Bronchus fibroblast of lung (primary cell): ENCODE measurements at places on chromosomes 1 and 21. TPM values are rescaled to one million over a fixed set of nuclear protein-coding genes. Genes with fewer than 3 reads are reported as not detected.

NR5A2 gene
- total RNA-seq: not detected in 2 replicates

LCE3D gene
- total RNA-seq: not detected in 2 replicates

KDF1 gene
- total RNA-seq: 0.67 and 1.3 TPM in 2 replicates

GPR37L1 gene
- not detected in 2 replicates for total RNA-seq

RASSF5 gene
- 0.50 and 0.89 TPM in 2 replicates for total RNA-seq

AMPD1 gene
- total RNA-seq: not detected in 2 replicates

OR2AK2 gene
- total RNA-seq: not detected in 2 replicates

PLA2G2A gene
- total RNA-seq: not detected in 2 replicates

KRTAP21-2 gene
- total RNA-seq: not detected in 2 replicates

ESRRG gene
- under 0.01 and 0.30 TPM in 2 replicates for total RNA-seq

CD5L gene
- not detected in 2 replicates for total RNA-seq

S100A14 gene
- 0.34 TPM in 1 of 2 replicates, not detected in the other for total RNA-seq

MATN1 gene
- not detected in 2 replicates for total RNA-seq

KLHDC8A gene
- not detected in 2 replicates for total RNA-seq

OVAAL gene
- total RNA-seq: not detected in 2 replicates

IFNLR1 gene
- not detected in 2 replicates for total RNA-seq

TCHHL1 gene
- not detected in 2 replicates for total RNA-seq

ADGRB2 gene
- total RNA-seq: 5.2 and 5.9 TPM in 2 replicates

TMEM200B gene
- total RNA-seq: 17.1 and 19.7 TPM in 2 replicates

TRIM58 gene
- not detected in 2 replicates for total RNA-seq

LRRC71 gene
- 0.15 and 1.3 TPM in 2 replicates for total RNA-seq

NCDN gene
- 22.5 and 23.6 TPM in 2 replicates for total RNA-seq

SLC39A1 gene
- total RNA-seq: 112 and 118 TPM in 2 replicates

WNT3A gene
- total RNA-seq: not detected in 2 replicates

NPHS2 gene
- not detected in 2 replicates for total RNA-seq

CFAP126 gene
- not detected in 2 replicates for total RNA-seq

RGS5 gene
- 1.0 and 1.8 TPM in 2 replicates for total RNA-seq

ACKR1 gene
- not detected in 2 replicates for total RNA-seq

OR2L8 gene
- total RNA-seq: not detected in 2 replicates

PYHIN1 gene
- total RNA-seq: not detected in 2 replicates

TMCC2 gene
- 2.4 and 3.4 TPM in 2 replicates for total RNA-seq

SMCP gene
- not detected in 2 replicates for total RNA-seq

VPS72 gene
- total RNA-seq: 56.6 and 58.2 TPM in 2 replicates

ADCY10 gene
- not detected in 2 replicates for total RNA-seq

RNU1-4 gene
- total RNA-seq: under 0.01 TPM in 1 of 2 replicates, not detected in the other

ADAMTS5 gene
- 0.34 and 0.45 TPM in 2 replicates for total RNA-seq

TEX38 gene
- total RNA-seq: not detected in 2 replicates

ANKRD34A gene
- 0.59 and 1.3 TPM in 2 replicates for total RNA-seq

F13B gene
- not detected in 2 replicates for total RNA-seq

AMY1B gene
- total RNA-seq: not detected in 2 replicates

G0S2 gene
- total RNA-seq: 63.6 and 66.9 TPM in 2 replicates

ERRFI1 gene
- total RNA-seq: 108 and 109 TPM in 2 replicates
